ENCODE measurements at places on chromosomes 6 and 20. TPM values are rescaled to one million over a fixed set of nuclear protein-coding genes. Genes with fewer than 3 reads are reported as not detected.

DNA sequence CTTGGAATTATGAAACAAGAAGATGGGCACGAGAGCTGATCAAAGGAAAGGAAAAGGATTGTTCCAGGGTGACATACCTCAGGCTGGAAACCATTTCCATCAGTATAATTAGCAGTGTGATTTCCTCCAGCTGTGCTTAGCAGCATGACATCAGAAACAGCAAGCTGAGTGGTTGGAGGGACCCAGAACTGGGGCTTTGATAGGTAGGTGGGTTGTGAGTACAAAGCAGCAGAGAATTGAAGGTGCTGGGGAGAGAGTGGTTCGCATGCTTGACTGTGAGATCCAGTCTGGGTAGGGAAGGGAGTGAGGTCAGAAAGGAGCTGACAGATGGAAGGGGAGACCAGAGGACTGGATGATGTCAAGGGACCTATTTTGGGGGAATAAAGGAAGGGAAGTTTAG, 90.4 kb downstream of the CD164 start:
- no peaks in the 10 kb centered on the region for H3K36me3 ChIP-seq
- H3K27ac ChIP-seq = no peak overlapping the region
- no peaks in the 10 kb centered on the region for H3K27me3 ChIP-seq

DNA sequence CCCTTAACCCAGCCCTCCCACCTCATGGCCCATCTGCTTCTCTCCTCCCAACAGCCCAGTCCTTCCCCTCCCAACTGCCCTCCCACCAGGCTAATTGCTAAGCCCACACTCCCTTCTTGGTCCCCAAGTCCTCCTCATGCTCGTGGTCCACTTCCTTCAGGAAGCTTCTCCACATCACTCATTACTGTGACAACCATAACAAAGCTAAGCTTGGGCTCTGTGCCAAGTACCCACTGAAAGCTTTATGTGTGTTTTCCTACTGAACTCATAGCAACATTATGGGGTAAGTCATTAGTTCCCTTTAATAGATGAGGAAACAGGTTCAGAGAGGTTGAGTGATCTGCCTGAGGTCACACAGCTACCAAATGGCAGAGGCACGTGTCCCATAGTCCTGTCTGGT, 16.2 kb downstream of the FRS3 start:
- no peak overlapping the region for H3K27ac ChIP-seq
- no peaks in the 10 kb centered on the region for H3K4me1 ChIP-seq

- DNase-seq = no peak
- H3K27me3 ChIP-seq = no peaks in the 10 kb centered on the region
- H3K4me1 ChIP-seq = no peaks in the 10 kb centered on the region
These were observed 22.2 kb downstream of the PPP1R3G start for GRCh38 chr6:5107341-5107740.

DNA sequence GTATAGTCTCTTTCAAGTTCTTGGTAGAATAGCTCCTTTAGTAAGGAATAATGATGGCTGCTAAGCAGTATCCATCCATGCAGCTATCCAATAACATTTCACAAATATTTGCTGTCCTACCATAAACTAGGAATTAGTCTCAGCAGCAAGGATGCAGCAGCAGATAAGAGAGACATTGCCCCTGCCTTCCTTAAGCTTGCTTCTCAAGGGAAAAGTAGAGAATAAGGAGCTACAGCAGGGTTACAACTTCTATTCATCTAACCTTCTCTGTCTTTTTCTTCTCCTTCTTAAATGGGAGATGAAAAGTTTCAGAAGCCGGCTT, 2.4 kb downstream of the IL22RA2 start:
- no peaks in the 10 kb centered on the region for H3K4me1 ChIP-seq
- no peaks in the 10 kb centered on the region for H3K27me3 ChIP-seq
- peak overlapping the region; percentile 78 for H3K27ac ChIP-seq
- no peak overlapping the region for H3K4me3 ChIP-seq

GRCh38 chr6:33290459-33290858, 1.1 kb downstream of the PFDN6 start:
- H3K36me3 ChIP-seq = peaks cover 43% of the 10 kb centered on the region
- peaks cover 7% of the 10 kb centered on the region for H3K4me1 ChIP-seq
- H3K4me3 ChIP-seq = no peak overlapping the region
- H3K27me3 ChIP-seq = no peaks in the 10 kb centered on the region

DNA sequence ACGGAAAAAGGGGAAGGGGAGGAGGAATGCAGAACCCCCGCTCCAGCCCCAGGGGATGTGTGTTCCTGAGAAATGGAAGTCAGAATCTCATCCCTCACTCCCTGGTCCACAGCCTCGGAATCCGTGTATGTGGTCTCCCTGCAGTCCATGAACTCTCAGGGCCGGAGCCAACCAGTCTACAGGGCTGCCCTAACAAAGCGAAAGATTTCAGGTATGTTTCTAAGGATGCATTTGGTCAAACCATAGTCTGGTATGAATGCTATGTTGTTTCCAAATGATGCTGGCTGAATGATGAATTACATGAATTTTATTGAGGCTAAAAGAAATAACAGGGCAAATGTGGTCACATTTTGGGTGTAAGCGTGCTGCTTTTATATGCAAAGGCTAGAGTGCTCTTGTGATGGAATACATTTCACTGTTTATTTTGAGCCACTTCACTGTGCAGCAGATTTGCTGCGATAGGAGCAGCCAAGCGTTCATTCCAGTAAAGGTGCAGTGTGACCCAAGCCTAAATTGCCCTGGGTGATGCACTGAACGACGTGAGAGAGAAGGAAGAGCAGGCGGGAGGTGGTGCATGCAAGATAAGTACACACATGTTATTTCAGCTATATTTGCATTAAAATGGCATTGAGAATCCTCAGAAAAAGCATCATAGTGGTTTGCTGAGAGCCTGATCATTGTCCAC, 52.4 kb downstream of the FNDC1 start:
- H3K27ac ChIP-seq = no peak overlapping the region
- no peaks in the 10 kb centered on the region for H3K4me1 ChIP-seq
- no peak for DNase-seq
- no peak overlapping the region for H3K4me3 ChIP-seq

DNA sequence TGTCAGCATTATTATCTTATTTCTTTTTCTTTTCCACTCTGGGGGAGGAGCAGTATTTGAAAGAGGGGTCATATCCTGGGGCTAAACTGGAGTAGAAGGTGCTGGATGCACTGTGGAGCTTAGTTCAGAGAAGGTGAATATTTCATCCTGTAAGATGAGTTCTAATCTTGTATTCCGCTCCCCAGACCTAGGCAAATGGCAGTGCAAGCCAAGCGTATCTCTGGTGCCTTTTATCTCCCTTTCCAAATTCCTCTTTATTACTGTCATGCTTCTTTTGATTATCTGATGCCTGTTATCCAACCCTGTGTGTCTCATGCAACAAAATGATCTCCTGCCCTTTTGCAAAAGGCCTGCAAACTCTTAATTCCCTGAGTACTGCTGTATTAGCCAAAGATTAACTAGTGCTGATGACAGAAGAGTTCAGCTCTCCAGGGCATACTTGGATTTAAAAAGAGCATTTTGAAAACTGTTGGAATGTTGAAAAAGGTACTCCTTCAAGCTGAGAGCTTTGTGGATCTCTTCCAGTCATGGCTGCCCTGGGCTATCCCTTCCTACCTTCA, 138.0 kb downstream of the CARMIL1 start:
- H3K27ac ChIP-seq = no peak overlapping the region
- no peak overlapping the region for H3K4me3 ChIP-seq
- H3K4me1 ChIP-seq = peaks cover 15% of the 10 kb centered on the region
- no peaks in the 10 kb centered on the region for H3K27me3 ChIP-seq
- H3K36me3 ChIP-seq = no peaks in the 10 kb centered on the region

- no peak overlapping the region for H3K27ac ChIP-seq
- DNase-seq = no peak
- H3K27me3 ChIP-seq = peaks cover 8% of the 10 kb centered on the region
- no peaks in the 10 kb centered on the region for H3K36me3 ChIP-seq
- H3K4me1 ChIP-seq = no peaks in the 10 kb centered on the region
These were observed 43.7 kb downstream of the GRM4 start for GRCh38 chr6:34102099-34102656.

GRCh38 chr6:29517728-29518440, 30.1 kb upstream of the MAS1L start:
- no peak for DNase-seq
- no peaks in the 10 kb centered on the region for H3K4me1 ChIP-seq
- H3K27me3 ChIP-seq = no peaks in the 10 kb centered on the region
- no peak overlapping the region for H3K4me3 ChIP-seq
- H3K27ac ChIP-seq = no peak overlapping the region
- H3K36me3 ChIP-seq = no peaks in the 10 kb centered on the region

GRCh38 chr6:89398762-89399525, 13.1 kb downstream of the RRAGD start:
- no peak overlapping the region for H3K4me3 ChIP-seq
- no peaks in the 10 kb centered on the region for H3K4me1 ChIP-seq
- no peak overlapping the region for H3K27ac ChIP-seq
- no peak for DNase-seq
- H3K27me3 ChIP-seq = no peaks in the 10 kb centered on the region

- no peaks in the 10 kb centered on the region for H3K27me3 ChIP-seq
- H3K27ac ChIP-seq = no peak overlapping the region
- H3K36me3 ChIP-seq = peaks cover 8% of the 10 kb centered on the region
- no peak overlapping the region for H3K4me3 ChIP-seq
These were observed 23.3 kb downstream of the MTFR2 start for GRCh38 chr6:136226674-136227377.

GRCh38 chr6:33761922-33762629, 15.4 kb upstream of the IP6K3 start:
- DNase-seq = no peak
- H3K27me3 ChIP-seq = peaks cover 4% of the 10 kb centered on the region
- H3K36me3 ChIP-seq = no peaks in the 10 kb centered on the region
- no peak overlapping the region for H3K27ac ChIP-seq
- H3K4me3 ChIP-seq = no peak overlapping the region

GRCh38 chr6:24957199-24957598, 21.4 kb upstream of the RIPOR2 start:
- no peak overlapping the region for H3K27ac ChIP-seq
- DNase-seq = no peak
- H3K27me3 ChIP-seq = no peaks in the 10 kb centered on the region
- H3K36me3 ChIP-seq = no peaks in the 10 kb centered on the region
- H3K4me3 ChIP-seq = no peak overlapping the region

DNA sequence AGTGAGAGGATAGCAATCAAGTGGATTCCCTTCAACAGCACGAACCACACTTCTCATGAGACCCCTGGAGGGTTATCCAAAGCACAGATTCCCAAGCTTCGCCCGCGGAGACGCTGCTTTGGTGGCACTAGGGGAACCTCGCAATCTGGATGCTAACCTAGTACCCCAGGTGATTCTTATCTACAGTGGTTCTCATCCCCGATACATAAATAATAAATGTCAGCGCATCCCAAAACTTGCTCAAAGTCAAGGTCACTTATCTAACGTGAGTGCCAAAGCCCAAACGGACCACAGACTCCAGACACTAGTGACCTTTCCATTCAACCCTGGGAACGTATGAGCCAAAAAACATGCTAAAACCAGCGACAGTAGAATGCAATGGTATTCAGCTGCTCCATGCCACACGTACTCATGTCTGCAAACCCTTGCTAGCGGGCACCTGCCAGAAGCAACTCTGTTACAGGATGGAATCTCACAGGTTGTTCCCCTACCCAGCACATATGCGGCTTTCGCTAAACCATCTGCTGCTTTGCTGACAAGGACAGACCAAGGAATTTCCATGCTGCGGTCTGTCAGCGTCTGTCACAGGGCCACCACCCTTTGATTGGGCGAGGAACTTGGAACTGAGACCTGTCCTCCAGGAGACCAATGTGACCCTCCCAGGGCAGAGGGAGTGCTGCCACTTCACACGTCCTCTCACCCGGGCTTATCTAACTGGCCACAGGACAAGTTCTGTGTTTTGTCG, 16.8 kb downstream of the MYLK4 start:
- DNase-seq = no peak
- no peak overlapping the region for H3K27ac ChIP-seq
- no peaks in the 10 kb centered on the region for H3K36me3 ChIP-seq
- H3K4me1 ChIP-seq = peaks cover 10% of the 10 kb centered on the region

DNA sequence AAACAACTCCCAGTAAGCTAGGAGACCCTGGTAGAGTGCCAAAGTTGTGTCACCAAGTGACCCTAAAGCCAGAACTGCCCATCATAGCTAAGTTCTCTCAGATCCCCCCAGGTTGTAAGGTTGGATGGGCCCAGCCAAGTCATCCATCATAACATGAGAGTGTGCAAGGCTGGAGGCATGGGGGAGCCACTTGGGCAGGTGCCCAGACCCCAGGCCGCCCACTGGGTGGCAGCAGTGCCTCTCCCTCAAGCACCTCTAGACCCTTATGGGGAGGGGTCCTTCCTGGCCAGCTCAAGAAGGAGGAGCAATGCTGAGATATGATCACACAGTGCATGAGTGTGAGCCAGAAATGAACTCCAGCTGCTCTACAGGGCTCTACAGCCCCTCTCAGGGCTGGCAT, 154.5 kb downstream of the MYLK4 start:
- H3K27me3 ChIP-seq = no peaks in the 10 kb centered on the region
- no peak overlapping the region for H3K4me3 ChIP-seq
- H3K4me1 ChIP-seq = no peaks in the 10 kb centered on the region
- no peak overlapping the region for H3K27ac ChIP-seq
- DNase-seq = peak; percentile 3
- no peaks in the 10 kb centered on the region for H3K36me3 ChIP-seq

DNA sequence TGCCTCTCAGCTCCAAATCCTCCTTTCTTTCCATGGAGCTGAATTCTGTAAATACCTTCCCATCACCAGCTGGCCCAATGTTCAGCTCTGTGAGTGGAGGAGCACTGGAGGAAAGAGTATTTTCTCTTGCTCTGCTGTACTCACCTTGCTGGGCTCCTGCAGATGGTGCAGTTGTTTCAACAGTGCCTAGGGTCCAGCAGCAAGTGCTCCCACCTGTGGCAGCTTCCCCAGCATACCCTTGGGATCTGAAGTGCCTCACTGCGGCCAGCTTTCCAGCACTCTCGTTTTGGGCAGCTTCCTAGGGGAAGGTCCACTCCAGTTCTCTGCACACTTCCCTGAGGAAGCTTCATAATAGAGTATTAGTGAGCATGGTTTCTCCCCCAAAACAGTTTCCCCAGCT, 170.9 kb downstream of the ARHGAP18 start:
- no peak overlapping the region for H3K27ac ChIP-seq
- no peaks in the 10 kb centered on the region for H3K36me3 ChIP-seq
- H3K27me3 ChIP-seq = no peaks in the 10 kb centered on the region

DNA sequence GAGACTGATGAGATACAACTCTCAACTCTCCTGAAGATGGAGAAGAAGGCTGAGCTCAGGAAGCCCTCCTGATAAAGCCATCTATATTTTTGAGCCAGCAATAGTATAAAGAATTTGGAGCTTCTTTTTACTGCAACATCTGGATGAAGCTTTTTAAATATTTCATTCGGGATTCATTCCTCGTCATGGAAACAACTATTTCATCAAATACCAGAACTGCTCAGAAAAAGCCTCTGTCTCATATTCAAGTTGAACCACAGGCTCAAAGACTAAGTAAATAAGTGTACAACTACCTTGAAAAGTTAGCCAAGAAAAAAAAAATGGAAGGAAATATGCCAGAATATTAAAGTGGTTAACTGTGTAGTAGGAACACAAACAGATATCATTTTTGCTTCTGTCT, 37.8 kb downstream of the PTPRT start:
- no peaks in the 10 kb centered on the region for H3K4me1 ChIP-seq
- no peak for DNase-seq
- H3K36me3 ChIP-seq = no peaks in the 10 kb centered on the region

Gene TSHZ2
- 2.4 TPM for total RNA-seq

Gene OLIG3
- 0.05 TPM for total RNA-seq

Gene PNPLA1
- 0.09 TPM for total RNA-seq

Gene SNAP91
- total RNA-seq = 0.66 TPM

Gene C6orf118
- total RNA-seq = 0.24 TPM

Gene UNC93A
- 2.8 TPM for total RNA-seq

Gene REM1
- 0.99 TPM for total RNA-seq
